ENCODE measurements at places on chromosomes 2 and 18. TPM values are rescaled to one million over a fixed set of nuclear protein-coding genes. Genes with fewer than 3 reads are reported as not detected.

AMER3 gene
- not detected for total RNA-seq

ACP1 gene
- 130 TPM for total RNA-seq

MEP1B gene
- 0.35 TPM for total RNA-seq

- DNase-seq = no peak
These were observed 1674.8 kb upstream of the TMEFF2 start for GRCh38 chr2:193869564-193869963.

AKAIN1 gene
- not detected for total RNA-seq

DNA sequence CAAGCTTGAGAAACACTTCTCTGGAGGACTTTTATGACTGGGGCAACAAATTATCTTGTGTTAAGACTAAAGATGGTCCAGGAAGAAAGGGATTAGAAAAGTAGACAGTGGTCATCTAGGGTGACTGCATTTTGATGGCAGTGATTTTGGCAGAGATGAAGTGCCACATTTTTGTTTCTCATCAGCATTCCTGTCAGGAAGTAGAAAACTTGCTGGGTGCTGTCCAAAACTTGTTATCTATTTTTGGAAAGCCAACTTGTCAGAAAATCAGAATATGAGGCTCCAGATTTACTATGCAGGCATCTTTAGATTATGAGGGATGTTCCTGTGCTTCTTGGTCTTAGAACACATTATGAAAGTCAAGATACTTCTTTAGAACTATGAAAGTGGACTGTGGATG, 29.0 kb upstream of the CALCRL start:
- no peak for DNase-seq

DNA sequence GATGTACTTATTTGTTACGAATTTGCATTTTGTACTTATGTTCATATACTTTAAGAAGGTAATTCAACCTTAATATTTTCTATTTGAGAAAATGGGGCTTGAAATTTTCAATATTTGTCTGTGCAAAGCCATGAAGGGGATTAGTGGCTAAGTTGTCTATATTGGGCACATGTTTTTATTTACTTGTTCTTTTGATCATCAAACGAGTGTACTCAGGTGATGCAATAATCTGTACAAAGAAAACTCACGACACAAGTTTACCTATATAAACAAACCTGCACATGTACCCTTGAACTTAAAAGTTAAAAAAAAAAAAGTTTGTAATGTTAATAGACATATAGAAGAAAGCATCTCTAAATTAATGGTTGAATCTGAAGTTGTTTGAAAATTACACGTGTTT, 658.9 kb upstream of the SYT4 start:
- no peak for DNase-seq

AGXT gene
- total RNA-seq = not detected

DNA sequence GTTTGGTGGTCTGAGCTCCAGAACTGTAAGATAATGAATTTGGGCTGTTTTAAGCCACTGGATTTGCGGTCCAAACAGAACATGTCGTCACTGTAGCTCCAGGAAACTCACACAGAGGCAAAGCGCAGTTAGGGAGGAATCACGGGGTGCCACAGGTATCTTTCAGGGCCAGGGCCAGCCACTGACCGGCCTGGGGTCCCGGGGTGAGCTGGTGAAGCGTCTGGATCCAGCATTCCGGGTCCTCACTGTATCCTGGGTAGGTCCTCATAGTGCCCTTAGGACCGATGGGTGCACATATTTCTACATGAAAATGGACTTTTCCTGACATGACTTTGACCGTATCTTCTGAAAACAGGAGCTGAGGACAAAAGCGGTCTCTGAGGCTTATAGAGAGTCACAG, 196.0 kb upstream of the HDAC4 start:
- no peak for DNase-seq

LTBP1 gene
- total RNA-seq = 0.39 TPM

GRCh38 chr2:241982706-241983570, 113.4 kb downstream of the RTP5 start:
- no peak for DNase-seq

SLC4A3 gene
- total RNA-seq = not detected

PER2 gene
- total RNA-seq = 15.0 TPM

DNA sequence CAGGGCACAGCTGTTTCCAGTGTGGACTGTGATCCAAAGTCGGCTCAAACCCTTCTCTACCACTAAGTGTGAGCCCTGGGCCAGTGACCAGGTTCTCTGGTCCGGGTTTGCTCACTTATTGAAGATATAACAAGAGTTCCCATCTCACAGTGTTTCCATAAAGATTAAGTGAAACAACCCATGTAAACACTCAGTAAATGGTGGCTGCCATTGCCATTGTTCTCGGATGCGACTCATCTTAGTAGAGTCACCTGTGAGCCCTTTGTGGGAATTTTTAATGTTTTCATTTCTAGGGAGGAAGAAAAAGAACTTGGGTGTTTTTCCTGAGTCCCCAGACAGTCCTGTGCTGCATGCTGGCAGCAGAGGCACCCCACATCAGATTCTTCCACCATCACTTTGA, 53.4 kb downstream of the TPGS2 start:
- no peak for DNase-seq

KDM3A gene
- 67.1 TPM for total RNA-seq

GRCh38 chr18:703213-703967, 9.0 kb downstream of the ENOSF1 start:
- DNase-seq = no peak

DNA sequence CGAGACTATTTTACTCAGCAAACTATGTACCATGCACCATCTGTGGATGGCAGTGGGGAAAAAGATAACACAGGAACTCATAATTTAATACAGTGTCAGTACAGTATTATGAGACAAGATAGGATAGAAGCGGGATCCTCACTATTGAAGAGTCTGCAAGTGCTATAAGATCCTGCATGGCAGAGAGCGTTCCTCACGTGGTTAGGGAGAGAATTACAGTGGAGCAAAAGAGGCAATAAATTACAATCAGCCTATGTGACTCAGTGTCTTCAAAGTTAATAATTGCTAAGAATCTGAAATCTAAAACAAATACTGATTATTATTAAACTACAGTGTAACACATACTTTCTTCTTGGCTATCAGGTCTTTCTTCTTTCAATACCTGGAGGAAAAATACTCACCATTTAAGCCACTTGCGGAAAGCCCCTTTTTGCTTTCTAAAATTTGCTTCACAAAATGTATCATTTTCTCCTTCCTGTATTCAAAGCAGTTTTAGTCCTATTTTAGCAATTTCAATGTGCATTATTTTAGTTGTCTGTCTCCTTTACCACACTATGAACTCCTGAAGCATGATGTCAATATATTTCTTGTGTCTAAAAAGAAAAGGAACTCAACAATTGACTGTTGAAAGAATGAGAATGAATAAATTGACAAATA, 342.9 kb downstream of the SPAG16 start:
- no peak for DNase-seq

LRATD1 gene
- not detected for total RNA-seq

DNA sequence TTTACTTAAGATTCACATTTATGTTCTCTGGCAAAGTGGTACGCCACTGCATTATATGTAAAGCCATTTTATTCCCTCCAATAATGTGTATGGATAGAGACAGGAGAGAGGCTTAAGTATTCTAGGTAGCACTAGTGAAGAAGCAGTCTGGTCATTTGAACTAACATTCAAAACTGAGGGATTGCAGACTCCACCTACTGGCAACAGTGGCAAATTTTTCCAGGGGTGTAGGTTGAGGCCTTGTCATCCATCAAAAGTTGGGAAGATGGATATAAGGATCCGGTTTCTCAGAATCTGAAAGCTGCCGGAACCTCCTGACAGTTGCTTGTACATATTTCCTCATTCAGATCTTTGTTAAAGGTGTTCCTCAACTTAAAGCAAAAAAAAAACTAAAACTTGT, 465.5 kb upstream of the FSHR start:
- no peak for DNase-seq

INHBB gene
- total RNA-seq = not detected

All from activated naive CD4-positive, alpha-beta T cell treated with anti-CD3 and anti-CD28 coated beads, Interleukin-2, amount 50 U/mL, for 72 hours (primary cell).